A549 treated with CpdA at 1 μM for 4 hours (cell line): ENCODE measurements at places on chromosomes 4 and X. TPM values are rescaled to one million over a fixed set of nuclear protein-coding genes. Genes with fewer than 3 reads are reported as not detected.

Gene OTC
- total RNA-seq: not detected in 5 replicates

Gene CFP
- total RNA-seq: 0.34 to 0.93 TPM (median 0.59 TPM) in 5 replicates

Gene CDX4
- total RNA-seq: not detected in 5 replicates

Gene LRPAP1
- 102 to 136 TPM (median 128 TPM) in 5 replicates for total RNA-seq

Gene WAS
- 0.12 to 0.33 TPM (median 0.28 TPM) in 4 of 5 replicates, not detected in the other for total RNA-seq

Gene LDOC1
- 80.8 to 105 TPM (median 102 TPM) in 5 replicates for total RNA-seq

Gene PAGE2B
- not detected in 5 replicates for total RNA-seq

Gene RNF212
- 1.2 to 3.6 TPM (median 2.5 TPM) in 5 replicates for total RNA-seq

Gene NAT8L
- total RNA-seq: 9.9 to 15.0 TPM (median 13.8 TPM) in 5 replicates

Gene RTL5
- 2.3 to 2.6 TPM (median 2.5 TPM) in 5 replicates for total RNA-seq

Gene ZNF674
- 2.1 to 3.1 TPM (median 2.7 TPM) in 5 replicates for total RNA-seq

Gene C4orf50
- not detected in 5 replicates for total RNA-seq

Gene ZDHHC15
- total RNA-seq: not detected in 5 replicates

Gene SLC39A8
- 10.5 to 11.1 TPM (median 10.6 TPM) in 5 replicates for total RNA-seq

Gene HMGB3
- total RNA-seq: 122 to 169 TPM (median 132 TPM) in 5 replicates

Gene SAGE1
- total RNA-seq: 0.02 to 0.07 TPM (median 0.05 TPM) in 3 of 5 replicates, not detected in the others

Gene LIN54
- total RNA-seq: 5.2 to 9.4 TPM (median 6.8 TPM) in 5 replicates

Gene ADH4
- total RNA-seq: not detected in 5 replicates

Gene H2BW2
- total RNA-seq: not detected in 5 replicates

Gene RIPPLY1
- 0.07 to 0.14 TPM in 2 of 5 replicates, not detected in the others for total RNA-seq

Gene C1QTNF7
- total RNA-seq: not detected in 5 replicates

Gene TCEAL2
- not detected in 5 replicates for total RNA-seq

Gene CCDC160
- 0.05 TPM in 1 of 5 replicates, not detected in the others for total RNA-seq

Gene ATRX
- total RNA-seq: 17.6 to 27.2 TPM (median 22.1 TPM) in 5 replicates

Gene SNCA
- total RNA-seq: 0.06 to 0.22 TPM (median 0.17 TPM) in 4 of 5 replicates, not detected in the other

Gene CD99L2
- total RNA-seq: 46.6 to 56.7 TPM (median 52.1 TPM) in 5 replicates

Gene SLC25A43
- total RNA-seq: 27.0 to 33.2 TPM (median 30.6 TPM) in 5 replicates

Gene NEIL3
- total RNA-seq: 13.7 to 16.3 TPM (median 15.4 TPM) in 5 replicates

Gene PNCK
- total RNA-seq: 0.22 to 0.86 TPM (median 0.52 TPM) in 4 of 5 replicates, not detected in the other

Gene CFAP299
- not detected in 5 replicates for total RNA-seq

Gene LRP2BP
- 0.08 to 0.21 TPM (median 0.14 TPM) in 5 replicates for total RNA-seq

Gene CFAP99
- 0.07 to 0.08 TPM in 2 of 5 replicates, not detected in the others for total RNA-seq

Gene GPR50
- 0.11 to 0.22 TPM (median 0.18 TPM) in 4 of 5 replicates, not detected in the other for total RNA-seq

Gene BCORL1
- 5.1 to 10.8 TPM (median 8.9 TPM) in 5 replicates for total RNA-seq

Gene DNAAF6
- not detected in 5 replicates for total RNA-seq

Gene TCEAL1
- 32.6 to 46.0 TPM (median 36.4 TPM) in 5 replicates for total RNA-seq

Gene AASDH
- 2.6 to 4.3 TPM (median 3.5 TPM) in 5 replicates for total RNA-seq

Gene DAPP1
- not detected in 5 replicates for total RNA-seq

Gene IL9R
- total RNA-seq: 0.08 to 0.31 TPM (median 0.22 TPM) in 4 of 5 replicates, not detected in the other

Gene PDZD4
- total RNA-seq: 2.7 to 3.5 TPM (median 3.0 TPM) in 5 replicates

Gene IQCM
- not detected in 5 replicates for total RNA-seq

Gene FMR1NB
- total RNA-seq: not detected in 5 replicates

Gene TEX13C
- total RNA-seq: 0.02 TPM in 1 of 5 replicates, not detected in the others

Gene DCUN1D4
- total RNA-seq: 14.9 to 22.9 TPM (median 20.1 TPM) in 5 replicates
